ENCODE measurements at places on chromosomes 3 and 15.
A peak's percentile ranks its signal among the peaks of the same experiment; 100 is the strongest.

GRCh38 chr15:39321977-39322376, 258.9 kb upstream of the THBS1 start:
- no peak for DNase-seq

DNA sequence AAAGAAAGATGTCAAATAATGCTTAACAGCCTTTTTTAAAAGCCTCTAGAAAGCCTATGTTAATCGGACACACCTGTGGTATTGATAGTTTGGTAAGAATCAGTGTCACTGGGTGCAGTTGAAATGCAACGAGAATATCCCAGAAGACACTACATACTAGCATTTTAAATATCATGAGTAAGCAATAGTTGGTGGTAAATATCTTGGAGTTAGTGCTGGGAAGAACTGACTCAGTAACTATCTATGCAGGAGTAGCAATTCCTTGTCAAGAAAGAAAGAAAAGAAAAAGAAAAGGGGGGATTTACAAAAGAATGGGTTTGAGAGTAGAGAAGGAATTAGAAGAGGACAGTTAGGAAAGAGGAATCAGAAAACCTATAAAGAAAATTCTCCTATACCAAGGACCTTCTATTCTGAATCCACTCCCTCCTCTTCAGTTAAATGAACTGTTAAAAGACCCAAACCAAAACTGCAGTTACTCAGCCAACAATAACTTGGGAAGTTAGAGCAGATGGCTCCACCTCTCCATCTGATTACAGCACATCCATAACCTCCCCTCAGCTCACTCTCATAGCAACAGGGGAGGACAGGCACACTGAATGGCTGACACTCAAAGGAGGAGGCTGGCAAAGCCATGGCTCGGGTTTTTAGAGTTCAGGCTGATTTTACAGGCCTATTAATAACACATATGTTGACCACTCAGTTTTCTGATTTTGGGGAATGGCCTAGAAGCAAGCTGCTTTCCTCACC, 207.6 kb upstream of the MDFIC2 start:
- no peak for DNase-seq

- DNase-seq = no peak
These were observed 23.1 kb downstream of the ABHD6 start for GRCh38 chr3:58260733-58261132.

DNA sequence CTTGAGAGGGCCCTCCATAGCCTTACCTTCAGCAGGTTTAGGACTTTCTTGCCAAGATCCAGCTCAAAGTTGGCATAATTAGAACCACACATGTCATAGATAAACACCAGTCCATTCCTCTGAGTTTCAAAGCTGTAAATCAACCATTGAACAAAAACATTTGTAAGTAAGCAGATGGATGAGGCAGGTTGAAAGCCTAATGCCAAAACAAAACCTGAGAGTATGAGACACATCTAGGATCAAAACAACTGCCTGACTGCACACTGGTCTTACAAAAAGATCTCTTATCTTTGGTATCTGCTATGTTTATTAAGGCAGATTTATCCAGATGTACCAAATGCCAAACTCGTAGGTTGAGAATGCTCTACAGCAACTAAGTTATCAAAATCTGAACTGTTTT, 61.9 kb downstream of the PTPN9 start:
- no peak for DNase-seq

GRCh38 chr15:72515591-72516389, 41.7 kb downstream of the ARIH1 start:
- no peak for DNase-seq

DNA sequence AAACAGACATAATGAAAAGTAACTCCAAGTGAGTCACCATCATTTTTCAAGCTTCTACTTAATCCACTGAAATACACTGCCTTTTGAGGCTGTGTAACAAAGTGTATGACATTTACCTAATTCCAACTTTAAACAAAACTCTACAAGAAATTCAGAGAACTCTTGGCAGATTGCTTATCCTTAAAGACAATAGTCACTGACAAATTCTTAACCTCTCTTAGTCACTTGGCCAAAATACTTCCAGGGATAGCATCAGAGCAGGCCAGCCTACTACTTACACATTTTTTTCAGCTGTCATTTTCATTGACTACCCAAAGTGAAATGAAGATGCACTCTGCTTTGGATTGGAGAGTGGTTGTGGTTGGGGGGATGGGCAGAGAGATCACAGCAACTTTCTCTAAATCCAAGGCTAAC, 3.6 kb downstream of the WWTR1 start:
- no peak for DNase-seq

DNA sequence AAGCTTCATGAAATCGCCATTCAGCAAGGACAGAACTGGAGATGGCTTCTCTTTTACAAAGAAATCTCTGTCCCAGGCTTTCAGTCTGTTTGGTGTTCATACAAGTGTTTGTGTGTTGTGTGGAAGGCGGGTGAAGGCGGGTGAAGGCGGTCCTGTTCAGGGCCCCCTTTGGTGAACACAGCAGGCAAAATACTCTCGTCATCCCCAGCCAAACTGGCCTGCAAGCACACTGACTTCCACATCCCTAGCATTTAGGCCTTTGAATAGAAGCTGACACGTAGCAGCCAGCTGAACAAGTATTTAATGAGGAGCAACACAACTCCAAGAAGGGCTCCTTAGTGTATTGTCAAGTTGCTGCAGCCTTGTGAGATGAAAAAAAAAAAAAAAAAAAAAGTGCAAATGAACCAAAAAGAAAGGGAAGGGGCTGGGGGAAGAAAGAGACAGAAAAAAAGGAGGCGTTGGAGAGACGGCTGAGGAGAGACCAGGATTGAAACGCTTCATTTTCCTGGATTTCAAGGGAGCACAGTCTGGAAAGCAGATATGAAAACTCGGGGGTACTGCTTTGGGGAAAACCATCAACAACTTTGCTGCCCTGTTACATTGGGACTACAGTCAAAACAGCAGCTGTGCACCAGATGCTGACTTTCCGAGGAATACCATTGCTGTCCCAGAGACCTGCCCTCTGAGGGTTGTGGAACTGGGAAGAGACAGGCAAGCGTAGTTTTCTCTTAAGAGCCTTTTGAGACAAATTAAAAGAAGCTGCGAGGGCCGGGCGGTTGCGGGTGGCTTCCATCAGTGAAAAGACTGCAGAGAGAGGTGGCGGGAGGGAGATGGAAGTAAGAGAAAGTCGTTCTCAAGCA, 74.6 kb downstream of the TGFBR2 start:
- DNase-seq = peak; percentile 79

GRCh38 chr15:73686781-73687256, 2.6 kb downstream of the CD276 start:
- DNase-seq = peak; percentile 58

GRCh38 chr15:99542828-99543227, 23.0 kb upstream of the MEF2A start:
- DNase-seq = no peak

GRCh38 chr15:75095594-75095993, 72.2 kb downstream of the PPCDC start:
- no peak for DNase-seq

GRCh38 chr3:160886421-160886820, 130.4 kb downstream of the PPM1L start:
- no peak for DNase-seq

DNA sequence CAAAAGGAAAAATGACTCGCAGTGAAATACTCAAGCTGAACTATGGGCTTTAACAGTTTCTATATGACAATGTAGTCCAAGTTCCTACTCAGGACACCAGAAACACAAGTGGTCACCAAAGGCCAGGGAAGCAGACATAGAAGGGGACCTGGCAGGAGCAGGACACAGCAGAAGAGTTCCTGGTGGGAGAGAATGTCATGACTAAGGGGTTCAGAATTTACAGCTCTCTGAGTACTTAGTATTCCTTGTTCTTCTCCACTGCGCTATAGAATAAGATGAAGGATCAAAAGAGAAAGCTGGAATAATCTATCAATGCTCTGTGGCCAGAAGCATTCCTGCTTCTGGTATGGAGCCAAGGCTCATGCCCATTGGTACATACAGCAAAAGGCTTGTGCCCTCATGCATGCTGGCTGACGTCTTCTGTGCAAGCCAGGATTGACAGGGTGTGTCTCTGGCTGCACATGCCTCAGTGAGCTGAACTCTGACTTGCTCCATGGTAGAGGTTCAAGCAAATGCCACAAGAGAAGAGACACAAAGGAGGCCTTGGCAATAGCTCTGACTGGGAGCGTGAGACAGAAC, 128.7 kb upstream of the SLC2A2 start:
- DNase-seq = no peak

DNA sequence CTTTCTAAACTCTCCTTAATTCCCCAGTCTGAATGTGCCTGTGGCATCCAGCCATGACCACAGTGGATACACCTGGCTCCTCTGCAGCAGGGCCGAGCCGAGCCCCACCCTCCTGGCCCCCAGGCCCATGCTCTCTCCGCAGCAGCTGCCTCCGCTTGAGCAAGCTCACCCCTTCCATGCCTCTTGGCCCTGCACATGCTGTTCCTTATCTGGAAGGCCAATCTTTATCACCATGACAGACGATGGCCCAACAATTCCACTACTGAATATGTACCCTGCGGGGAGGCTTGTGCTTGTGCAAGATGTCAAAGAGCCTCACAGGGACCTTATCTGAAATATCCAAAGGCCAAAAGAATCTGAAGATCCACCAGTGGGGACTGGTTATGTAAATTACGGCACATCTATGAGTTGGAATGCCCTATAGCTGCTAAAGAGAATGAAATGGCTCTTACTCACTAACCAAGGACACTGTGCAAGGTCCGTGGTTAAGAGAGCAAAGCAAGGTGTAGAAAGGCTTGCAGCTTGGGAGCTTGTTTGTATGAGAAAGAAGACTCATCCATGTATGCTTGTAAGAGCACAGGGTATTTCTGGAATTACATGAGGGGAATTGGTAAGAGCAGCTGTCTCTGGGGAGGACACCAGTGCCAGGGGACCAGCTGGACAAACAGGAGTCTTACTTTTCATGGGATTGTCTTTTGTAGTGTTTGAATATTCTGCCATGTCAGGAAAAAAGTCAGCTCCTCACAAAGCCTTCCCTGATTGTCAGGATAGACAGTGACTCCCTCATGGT, 55.2 kb downstream of the WNT7A start:
- DNase-seq = no peak

DNA sequence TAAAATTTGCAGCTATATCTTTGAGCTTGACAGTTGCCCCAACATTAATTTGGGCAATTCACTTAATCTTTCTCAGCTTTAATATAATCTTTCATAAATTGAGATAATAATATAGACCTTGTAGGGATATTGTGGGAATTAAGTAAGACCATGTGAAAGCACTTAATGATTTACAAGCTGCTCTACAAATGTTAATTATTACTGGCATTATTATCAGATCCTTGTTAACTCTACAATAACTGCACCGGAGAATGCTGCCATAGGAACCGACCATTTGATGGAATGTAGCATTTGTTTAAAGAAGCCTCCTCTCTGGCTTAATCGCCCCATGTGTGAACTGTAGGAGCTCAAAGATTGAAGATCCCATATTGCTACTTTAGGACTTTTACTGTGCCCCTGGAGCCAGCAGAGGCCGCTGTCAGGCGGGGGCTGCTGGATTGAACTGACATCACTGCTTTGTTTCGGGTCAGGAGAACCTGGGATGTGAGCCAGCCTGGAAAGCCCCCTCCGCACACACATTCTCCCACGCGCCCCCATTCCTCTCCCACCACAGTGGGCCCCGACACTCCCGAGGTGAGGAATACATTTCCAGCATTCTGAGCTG, 154.2 kb upstream of the TNIK start:
- DNase-seq = no peak

DNA sequence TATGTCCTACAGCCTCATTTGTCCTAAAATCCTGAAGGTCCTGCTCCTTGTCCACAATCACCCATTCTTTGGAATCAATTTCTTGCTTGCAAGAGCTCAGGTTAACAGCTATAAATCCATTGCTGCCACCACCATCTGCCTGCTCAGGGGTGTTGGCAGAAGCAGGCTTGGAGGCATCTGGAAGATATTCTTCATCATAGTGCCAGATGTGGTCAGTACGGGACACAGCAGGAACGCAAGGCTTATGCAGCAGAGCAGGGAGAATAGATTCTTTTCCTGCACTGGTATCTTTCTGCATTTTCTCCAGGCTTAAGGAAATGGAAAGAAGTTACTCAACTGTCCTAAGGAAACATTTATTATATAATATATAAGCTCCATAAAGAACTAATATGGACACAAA, 38.5 kb upstream of the CDAN1 start:
- no peak for DNase-seq

DNA sequence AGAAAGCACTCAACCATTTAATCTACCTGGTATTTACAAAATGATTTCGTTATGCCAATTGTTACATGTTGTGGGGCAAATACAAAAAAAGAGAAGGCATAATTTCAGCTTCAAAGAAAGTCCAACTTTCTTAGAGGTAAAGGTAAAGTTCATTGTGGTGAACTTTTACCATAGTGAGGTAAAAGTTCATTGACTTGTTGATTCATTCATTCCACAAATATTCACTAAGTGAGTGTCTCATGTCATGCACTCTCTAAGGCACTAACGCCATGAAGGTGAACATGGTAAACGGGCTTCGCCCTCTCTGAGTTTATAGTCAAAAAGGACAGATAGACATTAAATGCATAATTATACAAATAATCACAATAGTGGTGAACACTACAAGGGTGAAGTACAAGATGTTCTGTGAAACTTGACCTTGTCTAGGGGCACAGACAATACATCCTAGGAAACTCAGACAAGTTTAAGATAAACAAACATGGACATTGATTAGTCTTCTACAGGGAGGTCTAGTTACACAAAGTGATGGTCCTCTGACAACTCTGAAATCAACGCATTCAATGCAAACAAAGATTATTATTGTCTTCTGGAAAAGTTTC, 378.6 kb downstream of the MAGI1 start:
- no peak for DNase-seq

GRCh38 chr3:160540551-160540950, 24.8 kb downstream of the KPNA4 start:
- DNase-seq = no peak

DNA sequence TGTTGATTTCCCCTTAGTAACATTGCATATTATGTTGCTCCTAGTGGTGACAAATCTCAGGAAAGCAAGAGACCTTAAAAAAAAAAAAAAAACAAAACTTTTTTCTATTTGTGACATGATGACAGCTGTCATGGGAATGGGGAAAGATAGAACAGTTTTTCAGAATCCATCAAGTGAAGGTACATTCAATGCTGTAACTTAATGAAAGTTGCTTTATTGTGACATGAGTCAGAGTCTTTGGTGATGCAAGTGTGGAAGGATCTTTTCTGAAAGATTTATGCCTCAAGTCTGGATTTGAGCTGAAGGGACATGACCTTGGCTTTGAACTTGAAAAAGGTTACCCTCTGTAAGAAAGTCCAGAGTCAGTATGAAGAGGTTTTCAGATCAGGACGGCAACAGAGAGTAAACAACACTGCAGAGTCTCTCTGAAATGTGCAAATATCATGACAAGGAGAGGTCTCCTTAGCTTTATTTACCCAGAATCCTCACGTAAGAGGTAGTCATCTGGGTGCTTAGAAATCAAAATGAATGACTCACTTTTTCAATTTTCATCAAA, 424.7 kb downstream of the CNTN4 start:
- DNase-seq = no peak
